ENCODE measurements at places on chromosomes 3 and 15.
A peak's percentile ranks its signal among the peaks of the same experiment; 100 is the strongest.

DNA sequence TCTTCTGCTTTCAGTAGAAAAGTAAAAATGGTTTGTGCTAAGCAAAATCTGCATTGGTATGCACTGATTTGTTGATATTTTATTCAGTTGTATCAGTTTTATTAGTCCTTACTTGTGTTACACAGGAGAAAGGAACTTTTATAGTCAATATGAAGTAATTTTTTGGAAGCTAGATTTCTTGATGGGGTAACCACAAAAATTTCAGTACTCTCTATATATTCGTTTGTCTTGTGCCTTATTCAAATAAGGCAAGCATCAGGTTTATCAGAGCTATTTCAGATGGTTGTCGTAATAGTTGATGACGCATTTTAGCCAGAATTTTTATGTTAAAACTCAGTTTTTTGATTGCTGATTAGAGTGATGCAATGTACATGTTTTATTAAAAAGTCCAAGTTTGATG is 50.7 kb upstream of the NIPA1 start:
- no peak for ATAC-seq

GRCh38 chr3:78634316-78634715 is 1133.5 kb downstream of the ROBO1 start:
- no peak for ATAC-seq

DNA sequence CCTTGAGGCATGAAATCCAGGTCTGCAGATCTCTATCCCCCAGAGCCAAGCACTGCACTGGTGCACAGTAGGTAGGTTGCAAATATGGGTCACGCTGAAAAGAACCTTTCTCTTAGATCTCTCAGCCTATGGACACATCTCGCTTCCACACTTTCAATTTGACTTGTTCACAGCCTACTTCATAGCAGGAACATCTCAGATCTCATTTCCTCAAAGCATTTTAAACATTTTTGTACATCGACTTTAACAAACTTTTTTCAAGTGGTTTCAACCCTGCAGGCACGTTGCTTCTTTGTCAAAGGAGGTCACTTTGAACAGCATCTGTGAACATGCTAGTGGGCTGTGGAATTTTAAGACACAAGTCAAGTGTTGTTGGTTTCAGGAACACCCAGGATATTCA is 76.0 kb downstream of the SLC12A8 start:
- ATAC-seq = no peak

- no peak for ATAC-seq
Measured at GRCh38 chr3:143763564-143764162, 84.6 kb downstream of the SLC9A9 start.

DNA sequence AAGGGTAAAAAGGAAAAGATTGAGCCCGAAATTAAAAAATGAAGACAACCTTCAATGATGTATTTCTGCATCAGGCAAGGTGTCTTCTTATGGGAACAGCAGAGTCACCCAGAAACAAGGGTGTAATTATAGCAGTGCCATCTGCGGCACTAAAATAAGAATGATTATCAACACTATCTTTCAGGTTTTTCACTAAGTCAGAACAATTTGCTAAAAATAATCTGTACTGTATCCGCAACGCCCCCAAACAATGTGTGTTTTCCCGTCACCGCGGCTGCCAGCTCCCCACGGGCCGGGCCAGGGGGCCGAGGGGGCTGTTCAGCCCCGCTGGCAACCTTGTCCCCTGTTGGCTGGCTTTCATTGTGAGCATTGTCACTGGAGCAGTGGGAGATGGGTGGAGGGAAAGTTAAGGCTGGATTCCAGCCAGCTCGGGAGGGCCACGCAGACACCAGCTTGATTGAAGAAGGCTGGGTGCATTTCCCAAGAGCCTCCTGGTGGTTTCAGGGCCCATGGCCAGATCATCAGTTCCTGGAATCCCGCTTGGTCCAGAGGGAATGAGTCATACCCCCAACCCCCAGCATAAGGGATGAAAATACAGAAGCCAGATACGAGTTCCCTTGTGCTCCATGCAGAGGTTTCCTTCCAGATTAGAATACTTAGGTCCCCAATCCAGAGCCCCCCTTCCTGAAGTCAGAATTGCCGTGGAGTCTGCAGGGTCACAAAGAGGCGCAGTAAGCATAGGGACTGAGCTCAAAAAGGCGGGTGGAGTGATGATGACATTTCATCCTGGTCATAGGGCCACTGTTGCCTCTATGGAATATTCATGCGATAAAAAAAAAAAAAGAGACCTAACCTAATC is 90.2 kb upstream of the KLF13 start:
- ATAC-seq = peak; percentile 97

DNA sequence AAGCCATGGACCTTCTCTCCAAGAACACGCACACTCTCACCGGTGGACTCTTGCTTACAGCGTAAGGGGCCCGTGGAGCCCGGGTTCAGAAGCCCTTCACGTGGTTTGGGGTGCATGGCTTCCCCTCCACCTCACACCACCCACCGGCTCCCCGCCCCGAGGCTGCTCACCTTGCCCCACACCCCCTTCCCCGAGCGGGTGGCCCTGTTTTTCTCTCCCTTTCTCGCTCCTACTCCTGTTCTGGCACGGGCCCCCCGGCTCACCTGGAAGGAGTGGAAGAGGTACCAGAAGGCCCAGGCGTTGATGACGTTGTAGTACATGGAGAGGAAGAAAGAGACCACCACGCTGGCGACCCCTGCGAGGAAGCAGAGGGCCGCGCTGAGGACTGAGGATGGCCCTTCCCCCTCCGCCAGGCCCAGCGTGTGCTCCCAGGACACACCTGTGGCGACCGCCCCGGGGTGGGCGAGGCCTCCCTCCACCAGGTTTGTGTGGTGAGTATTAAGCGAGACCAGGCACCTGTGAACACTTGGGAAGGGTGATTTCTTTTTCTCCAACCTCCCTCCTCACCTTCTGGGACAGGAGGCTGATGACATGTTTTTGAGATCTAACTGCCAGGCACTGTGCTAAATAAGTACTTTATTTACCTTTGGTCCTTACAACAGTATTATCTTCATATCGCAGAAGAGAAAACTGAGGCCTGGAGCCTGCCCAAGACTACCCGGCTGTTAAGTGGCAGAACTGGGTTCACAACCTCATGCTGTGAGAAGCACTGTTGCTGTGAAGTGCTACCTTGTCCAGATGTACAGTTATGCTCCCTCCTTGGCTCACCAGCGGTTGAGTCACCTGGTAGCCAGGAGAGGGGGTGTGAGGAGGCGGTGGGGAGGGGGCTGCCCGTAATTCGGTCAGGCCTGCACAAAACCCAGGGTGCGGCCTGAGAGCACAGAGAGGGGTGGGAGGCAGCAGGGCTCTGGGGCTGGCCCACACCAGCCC is 16.3 kb downstream of the SLC6A20 start:
- no peak for ATAC-seq

GRCh38 chr3:72388644-72389043 is 459.6 kb downstream of the SHQ1 start:
- no peak for ATAC-seq

DNA sequence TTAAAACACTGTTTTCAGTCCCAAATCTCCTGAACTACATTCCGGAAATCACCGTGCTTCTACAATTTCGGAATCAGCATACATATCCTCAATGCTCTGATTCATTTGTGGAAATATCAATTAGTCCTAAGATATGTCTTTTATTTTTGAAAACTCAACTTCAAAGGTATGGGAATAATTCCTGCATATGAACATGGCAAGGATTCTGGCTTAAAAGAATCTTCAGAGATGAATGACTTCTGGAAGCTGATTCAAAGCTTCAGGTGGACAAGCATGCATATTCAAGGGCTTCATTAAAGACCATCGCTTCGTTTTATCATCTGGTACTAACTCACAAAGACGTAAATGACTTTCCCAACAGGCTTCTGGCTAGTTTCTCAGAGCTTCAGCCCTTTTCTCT is 246.0 kb upstream of the LRRN1 start:
- ATAC-seq = no peak

DNA sequence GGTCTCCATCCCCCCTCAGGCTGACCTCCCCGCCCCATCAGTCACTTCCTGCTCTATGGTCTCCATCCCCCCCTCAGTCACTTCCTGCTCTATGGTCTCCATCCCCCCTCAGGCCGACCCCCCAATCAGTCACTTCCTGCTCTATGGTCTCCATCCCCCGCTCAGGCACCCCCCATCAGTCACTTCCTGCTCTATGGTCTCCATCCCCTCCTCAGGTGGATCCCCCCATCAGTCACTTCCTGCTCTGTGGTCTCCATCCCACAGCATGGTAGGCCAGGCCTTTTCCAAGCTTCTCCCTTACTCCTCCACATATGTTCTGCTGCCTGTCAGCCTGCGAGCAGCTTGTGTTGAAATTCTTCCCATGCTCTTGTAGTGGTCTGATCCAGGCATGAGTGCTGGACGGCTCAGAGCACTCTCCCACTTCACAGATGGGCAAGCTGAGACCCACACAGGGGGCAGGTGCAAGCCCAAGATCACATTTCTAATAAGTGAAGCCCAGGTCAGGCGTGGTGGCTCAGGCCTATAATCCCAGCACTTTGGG is 36.8 kb downstream of the BDH1 start:
- ATAC-seq = no peak

DNA sequence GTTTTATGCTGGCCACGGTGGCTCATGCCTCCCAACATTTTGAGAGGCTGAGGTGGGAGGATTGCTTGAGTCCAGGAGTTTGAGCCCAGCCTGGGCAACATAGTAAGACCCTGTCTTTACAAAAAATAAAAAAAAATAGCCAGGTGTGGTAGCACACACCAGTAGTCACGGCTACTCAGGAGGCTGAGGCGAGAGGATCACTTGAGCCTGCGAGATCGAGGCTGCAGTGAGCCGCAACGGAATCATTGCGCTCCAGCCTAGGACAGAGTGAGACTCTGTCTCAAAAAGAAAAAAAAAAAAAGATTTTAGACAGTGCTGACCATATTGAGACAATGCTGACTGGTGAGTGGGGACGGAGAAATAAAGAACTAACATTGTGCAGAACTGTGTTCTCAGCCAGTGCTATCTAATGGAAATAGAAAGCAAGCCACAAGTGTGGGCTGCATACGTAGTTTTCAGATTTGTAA is 67.2 kb downstream of the ST6GAL1 start:
- ATAC-seq = no peak

DNA sequence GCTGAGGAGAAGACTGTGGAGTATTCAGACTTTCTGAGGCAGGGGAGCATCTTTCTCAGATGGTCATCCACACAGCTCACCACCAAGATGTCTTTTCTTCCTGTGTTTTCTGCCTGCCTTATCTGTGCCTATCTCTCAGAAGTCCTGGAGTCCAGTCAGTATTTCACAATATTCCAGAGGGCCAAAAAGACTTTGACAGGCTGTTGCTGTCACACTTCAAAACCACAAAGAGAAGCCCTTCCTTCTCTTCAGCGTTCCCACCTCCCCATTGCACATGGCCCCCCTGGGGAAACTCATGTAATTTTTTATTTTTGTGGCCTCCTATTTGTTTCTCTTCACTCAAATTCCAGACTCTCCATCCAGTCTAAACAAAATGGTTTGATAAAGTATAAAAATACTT is 585.2 kb downstream of the EPHA3 start:
- no peak for ATAC-seq

DNA sequence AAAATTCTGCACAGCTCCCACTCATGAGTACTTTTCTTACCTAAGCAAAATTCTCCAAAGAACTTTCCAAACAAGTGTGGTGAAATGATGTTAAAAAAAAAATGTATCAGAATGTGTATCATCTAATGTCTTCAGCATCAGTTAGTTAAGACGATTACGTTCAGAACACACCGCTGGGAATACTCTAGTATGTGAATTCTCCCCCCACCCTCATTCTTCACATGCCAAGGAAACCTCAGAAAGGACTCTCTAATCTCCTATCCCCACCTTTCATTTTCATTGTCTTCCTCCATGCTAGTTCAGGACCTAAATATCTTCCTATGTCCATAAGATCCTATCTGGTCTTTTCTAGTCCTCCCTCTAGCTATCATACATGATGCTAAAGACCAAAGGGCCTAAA is 457.4 kb downstream of the SHQ1 start:
- ATAC-seq = no peak

DNA sequence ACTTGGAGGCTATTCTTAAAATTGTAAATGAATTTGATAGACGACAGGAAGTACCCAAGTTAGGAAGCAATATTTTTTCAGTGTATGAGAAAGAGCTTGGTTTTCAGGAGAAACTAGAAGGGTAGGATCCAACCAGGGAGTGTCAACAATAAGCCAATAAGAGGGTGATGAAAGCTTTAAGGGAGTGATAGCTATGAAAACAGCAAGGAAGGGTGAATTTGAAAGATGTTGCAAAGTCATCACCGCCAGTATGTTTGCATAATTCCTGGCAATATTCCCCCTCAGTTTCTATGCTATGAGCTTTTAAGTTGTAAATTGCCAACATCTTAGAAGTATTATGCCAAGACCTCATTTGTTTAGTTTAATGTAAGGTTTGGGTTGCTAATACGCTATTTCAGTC is 11.8 kb upstream of the CSTA start:
- no peak for ATAC-seq

GRCh38 chr15:70856177-70856883 is 2.4 kb upstream of the LARP6 start:
- no peak for ATAC-seq

- no peak for ATAC-seq
Measured at GRCh38 chr15:77550301-77551251, 82.1 kb downstream of the LINGO1 start.

DNA sequence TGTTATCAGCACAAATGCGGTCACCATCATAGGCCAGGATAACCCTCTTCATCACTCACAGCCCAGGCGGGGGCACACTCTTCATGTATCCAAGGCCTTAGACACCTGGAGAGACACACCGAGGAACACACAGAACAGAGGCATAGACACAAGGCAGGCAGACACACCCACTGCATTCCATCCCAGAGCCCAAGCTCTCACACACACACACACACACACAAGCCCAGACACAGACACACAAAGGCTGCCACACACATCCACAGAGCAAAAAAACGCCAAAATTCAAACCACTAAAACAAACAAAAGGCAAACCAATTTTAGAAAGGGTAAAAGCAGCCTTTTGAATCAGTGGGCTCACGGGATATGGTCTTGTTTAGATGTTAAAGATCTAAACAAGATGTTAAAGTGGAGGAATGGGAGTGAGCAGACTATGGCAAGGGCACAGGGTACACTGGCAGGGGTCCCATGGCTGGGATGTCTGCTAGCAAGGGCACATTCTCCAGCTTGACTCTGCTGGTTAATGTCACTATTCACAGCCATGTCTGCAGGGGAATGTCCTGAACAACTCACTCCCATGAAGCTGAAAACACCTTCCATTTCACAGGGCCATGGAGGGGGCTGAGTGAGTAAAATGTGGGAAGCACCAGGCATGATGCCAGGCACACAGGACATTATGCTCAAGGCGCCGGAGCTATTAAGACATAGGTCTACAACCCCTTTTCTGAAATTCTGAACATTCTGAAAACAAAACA is 14.9 kb upstream of the CRABP1 start:
- ATAC-seq = no peak

DNA sequence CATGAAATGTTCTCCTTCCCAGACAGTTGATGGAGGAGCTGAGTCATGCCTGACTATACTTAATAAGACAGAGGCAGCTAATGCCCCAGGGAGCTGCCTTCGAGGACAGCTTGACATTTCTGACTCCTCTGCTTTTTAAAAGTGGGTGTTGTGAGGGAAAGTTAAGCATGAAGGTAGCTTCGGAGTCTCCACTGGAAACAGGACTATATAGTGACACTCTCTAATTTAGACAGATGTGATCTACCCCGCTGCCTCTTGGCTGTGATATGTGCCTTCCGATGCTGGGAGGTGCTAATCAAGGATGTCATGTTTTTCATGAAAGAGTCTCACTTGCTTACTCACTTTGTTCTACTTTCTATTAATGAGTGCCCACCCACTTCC is 72.7 kb downstream of the IL1RAP start:
- ATAC-seq = no peak

All from gastroesophageal sphincter (tissue), 4 donors.